ENCODE measurements at places on chromosomes 6 and 20. TPM values are rescaled to one million over a fixed set of nuclear protein-coding genes. Genes with fewer than 3 reads are reported as not detected.
A peak's percentile ranks its signal among the peaks of the same experiment; 100 is the strongest.

KIAA1755 gene
- not detected for total RNA-seq

SLC52A3 gene
- total RNA-seq, result 3.9 TPM

ASIP gene
- total RNA-seq, result not detected

GRCh38 chr6:73923905-73924485 is 228.0 kb downstream of the CD109 start:
- DNase-seq, result no peak

RIPPLY2 gene
- 1.9 TPM for total RNA-seq

DNA sequence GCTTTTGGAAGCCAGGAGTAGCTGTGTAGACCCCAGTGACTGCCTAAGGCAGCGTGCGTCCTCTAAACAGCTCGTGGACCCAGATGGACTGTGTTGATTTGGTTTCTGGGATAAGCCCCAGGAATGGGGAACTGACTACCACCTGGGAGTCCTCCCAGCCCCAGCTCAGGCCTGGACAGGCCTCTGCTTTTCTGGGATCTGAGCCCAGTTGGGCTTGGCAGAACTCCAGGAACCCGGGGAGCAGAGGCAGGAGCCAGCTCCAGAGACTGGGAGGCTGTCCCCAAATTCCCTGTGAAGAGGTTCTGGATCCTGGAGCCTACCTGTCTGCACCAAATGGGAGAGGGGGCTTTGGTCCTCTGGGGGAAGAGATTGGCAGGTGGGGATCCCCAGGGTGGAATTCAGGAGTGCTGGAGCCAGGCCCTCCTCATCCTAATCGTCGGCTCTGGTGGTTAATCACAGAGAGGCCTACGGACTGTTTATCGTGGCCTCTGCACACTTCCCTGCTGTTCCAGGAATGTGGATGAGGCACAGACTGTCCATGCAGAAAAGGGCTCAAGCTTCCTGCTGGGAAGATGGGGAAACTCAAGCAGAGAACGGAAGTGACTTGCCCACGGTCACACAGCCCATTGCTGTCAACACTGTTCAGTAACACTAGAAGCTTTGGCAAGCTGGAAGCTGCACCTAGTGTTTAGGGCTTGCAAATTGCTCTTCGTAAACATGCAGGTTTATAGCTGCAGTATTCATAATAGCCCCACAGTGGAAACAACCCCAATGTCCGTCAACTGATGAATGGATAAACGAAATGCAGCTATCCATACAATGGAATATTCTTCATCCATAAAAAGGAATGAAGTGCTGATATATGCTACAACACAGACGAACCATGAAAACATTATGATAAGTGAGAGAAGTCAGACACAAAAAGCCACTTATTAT is 100.6 kb downstream of the KCNB1 start:
- DNase-seq, result no peak

GRCh38 chr6:165732696-165733488 is 69.9 kb upstream of the PDE10A start:
- DNase-seq, result no peak

DNA sequence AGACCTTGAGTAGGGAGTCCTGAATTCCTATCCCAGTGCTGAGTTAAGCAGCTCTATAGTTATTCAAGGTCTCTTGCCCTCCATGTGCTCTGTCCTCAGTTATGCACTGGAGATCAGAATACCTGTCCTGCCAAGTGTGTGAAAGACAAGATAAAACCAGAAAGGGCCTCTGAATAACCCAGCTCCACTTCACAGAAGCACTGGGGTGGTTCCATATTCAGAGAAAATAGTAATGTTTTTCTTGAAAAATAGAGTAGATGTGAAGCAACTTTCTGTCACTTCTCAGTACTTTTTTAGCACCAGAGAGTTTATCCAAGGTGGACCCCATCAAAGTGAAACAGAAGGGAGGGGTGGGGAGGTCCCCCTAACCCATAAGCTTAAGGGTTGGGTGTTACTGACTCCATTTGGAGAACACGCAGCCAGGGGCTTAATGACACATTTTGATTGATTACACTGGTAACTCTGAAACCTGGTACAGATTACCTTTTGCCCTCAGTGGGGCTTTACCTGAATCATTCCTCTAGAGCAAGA is 509.8 kb upstream of the JARID2 start:
- no peak for DNase-seq

DNA sequence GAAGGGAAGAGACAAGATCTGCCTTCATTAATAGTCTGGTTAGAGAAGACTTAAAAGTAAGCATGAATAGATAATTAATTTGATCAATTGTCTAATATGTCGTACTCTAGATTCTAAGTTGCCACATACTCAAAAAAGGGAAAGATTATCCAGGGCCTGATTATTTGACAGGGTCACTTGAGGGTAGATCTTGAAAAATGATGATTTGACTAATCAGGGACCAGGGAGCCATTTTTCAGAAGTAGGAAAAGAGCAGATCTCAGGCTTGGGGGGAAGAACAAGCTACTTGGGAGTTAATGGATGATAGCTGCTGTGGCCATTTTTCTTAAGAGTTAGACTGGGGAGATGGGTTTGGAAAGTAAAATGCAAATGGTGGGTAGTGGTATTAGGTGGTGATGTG is 21.0 kb downstream of the ABCF1 start:
- DNase-seq, result no peak

- no peak for DNase-seq
Observed at GRCh38 chr6:5260111-5260620, 584 bp downstream of the LYRM4 start.

PBOV1 gene
- total RNA-seq, result not detected

TRIM15 gene
- 0.48 TPM for total RNA-seq

DNA sequence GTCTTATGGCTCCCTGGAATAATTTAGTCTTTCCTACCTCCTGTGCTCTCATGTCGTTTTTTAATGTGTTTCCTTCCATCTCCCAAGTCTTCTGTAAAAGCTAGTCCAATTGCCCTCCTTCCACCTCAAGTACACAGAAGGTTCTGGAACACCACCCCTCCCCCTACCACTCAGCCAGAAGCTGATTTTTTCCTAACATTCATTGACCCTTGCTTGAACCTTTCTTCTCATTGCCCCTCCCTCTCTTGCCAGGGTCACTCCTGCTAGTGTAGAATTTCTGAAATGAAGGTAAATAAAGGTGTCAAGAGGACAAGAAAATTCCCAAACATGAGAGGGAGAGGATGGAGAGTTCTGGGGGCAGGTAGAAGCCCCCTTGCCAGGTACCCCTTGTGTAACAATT is 38.6 kb downstream of the PLEKHG1 start:
- no peak for DNase-seq

- DNase-seq, result no peak
Observed at GRCh38 chr6:157961153-157961831, 20.4 kb upstream of the SYNJ2 start.

- no peak for DNase-seq
Observed at GRCh38 chr6:90298459-90299053, 1.9 kb upstream of the BACH2 start.

GRCh38 chr6:111683749-111684267 is 78.1 kb upstream of the TRAF3IP2 start:
- DNase-seq, result no peak

C6orf52 gene
- total RNA-seq, result 1.5 TPM

- no peak for DNase-seq
Observed at GRCh38 chr6:89121934-89122333, 4.1 kb upstream of the SRSF12 start.

MEI4 gene
- 0.23 TPM for total RNA-seq

DNA sequence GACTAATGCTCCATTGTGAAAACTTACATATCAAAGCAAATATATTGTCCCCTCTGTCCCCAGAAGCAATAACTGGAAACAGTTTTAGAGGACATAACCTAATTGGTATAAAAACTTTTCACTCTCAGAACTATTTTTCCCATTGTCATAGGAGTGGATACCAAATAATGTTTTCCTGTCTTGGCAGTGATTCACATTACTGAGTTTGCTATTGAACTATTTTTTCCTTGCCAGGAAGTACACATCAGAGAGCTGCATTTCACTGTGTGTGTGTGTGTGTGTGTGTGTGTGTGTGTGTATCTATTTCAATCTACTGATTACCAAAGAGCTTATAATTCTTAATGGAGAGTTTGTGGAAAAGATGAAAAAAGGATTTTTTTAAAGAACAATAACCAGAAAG is 45.4 kb downstream of the AKAP12 start:
- DNase-seq, result no peak

GRCh38 chr6:131096786-131097185 is 33.7 kb upstream of the EPB41L2 start:
- DNase-seq, result no peak

GRCh38 chr6:14212020-14212419 is 94.4 kb downstream of the CD83 start:
- DNase-seq, result no peak

C6orf132 gene
- total RNA-seq, result 64.0 TPM

DNA sequence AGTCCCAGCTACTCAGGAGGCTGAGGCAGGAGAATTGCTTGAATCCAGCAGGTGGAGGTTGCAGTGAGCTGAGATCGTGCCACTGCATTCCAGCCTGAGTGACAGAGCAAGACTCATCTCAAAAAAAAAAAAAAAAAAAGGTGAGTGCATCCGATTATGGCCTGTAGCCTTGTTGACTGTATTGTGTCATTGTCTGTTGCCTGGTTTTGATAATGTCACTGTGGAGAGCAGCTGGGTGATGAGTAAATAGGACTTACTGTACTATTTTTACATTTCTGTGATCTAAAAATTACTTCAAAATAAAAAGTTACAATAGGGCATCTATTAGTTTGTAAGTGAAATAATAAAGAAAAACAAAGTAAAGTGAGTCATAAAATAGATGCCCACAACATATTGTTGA is 134.1 kb upstream of the SALL4 start:
- no peak for DNase-seq

ANGPT4 gene
- total RNA-seq, result 0.06 TPM

FNDC1 gene
- 0.30 TPM for total RNA-seq

DNA sequence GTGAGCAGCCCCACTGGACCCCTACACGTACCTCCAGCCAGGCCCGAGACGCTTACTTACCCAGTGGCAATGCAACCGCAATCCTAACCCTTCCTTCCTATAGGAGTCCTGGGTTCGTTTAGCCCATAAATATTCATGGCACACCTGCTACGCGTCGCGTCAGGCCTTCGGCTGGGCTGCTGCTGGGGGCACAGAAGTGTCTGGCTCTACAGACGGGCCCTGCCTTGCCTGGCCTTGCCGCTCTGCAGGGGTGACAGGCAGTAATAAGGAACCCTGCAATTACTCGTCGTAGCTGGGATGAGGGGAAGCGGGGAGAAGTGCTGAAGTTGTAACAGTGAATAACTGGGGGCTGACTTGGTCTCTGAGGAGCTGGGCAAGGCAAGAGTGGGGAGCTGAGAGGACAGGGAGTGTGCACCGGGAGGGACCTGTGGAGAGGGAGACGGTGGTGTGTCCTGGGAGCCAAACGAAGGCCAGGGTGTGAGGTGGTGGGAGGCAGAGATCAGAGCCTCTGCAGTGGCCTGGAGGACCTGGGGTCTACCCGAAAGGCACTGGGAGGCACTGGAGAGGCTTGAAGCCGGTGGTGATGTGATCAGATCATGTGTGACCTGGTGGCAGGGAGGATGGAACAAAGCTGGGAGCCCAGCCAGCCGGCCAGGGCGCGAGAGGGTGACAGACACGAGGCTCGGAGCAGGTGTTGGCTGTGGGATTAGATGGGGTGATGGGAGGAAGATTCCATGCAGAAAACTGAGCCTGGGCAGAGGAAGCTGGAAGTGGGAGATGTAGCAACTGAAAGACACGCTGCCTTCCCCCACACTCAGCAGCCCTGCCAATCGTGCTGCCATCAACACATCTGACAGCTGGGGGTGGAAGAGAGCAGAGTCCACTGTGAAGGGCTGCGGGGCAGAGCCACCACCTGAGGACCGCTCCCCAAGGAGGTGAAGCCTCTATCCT is 36.4 kb downstream of the PSMG4 start:
- DNase-seq, result no peak

KHDC1 gene
- total RNA-seq, result 4.3 TPM

PTCHD4 gene
- total RNA-seq, result 0.33 TPM

- DNase-seq, result no peak
Observed at GRCh38 chr6:163249651-163250101, 164.8 kb upstream of the QKI start.

- no peak for DNase-seq
Observed at GRCh38 chr6:8005136-8005535, 59.1 kb downstream of the BLOC1S5 start.

- no peak for DNase-seq
Observed at GRCh38 chr20:32216179-32217142, 8.8 kb downstream of the POFUT1 start.

SPTLC3 gene
- 0.82 TPM for total RNA-seq

- no peak for DNase-seq
Observed at GRCh38 chr20:2986466-2986865, 57.0 kb upstream of the GNRH2 start.

DNA sequence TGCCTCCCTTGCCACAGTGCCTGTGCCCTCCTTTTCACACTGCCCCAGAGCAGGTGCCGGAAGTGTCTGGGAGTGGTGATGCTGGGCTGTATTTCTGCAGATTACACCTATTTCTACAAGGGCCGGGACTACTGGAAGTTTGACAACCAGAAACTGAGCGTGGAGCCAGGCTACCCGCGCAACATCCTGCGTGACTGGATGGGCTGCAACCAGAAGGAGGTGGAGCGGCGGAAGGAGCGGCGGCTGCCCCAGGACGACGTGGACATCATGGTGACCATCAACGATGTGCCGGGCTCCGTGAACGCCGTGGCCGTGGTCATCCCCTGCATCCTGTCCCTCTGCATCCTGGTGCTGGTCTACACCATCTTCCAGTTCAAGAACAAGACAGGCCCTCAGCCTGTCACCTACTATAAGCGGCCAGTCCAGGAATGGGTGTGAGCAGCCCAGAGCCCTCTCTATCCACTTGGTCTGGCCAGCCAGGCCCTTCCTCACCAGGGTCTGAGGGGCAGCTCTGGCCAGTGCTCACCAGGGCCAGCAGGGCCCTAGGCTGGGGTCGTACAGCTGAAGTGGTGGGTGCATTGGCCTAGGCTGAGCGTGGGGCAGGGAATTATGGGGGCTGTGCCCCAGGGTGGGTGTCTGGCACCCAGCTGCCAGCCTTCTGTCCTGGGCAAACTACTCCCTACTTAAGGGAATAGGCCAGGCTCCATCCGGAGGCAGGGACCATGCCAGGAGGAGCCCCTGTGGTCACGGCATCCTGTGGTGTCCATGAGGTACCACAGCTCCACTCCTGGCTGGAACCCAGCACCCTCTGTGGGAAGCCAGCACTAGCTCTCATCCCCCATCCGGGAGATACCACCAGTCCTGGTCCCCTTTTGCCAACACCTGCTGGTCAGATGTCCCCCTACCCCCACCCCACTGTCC is 3.5 kb downstream of the MMP24OS start:
- DNase-seq, result no peak

DNA sequence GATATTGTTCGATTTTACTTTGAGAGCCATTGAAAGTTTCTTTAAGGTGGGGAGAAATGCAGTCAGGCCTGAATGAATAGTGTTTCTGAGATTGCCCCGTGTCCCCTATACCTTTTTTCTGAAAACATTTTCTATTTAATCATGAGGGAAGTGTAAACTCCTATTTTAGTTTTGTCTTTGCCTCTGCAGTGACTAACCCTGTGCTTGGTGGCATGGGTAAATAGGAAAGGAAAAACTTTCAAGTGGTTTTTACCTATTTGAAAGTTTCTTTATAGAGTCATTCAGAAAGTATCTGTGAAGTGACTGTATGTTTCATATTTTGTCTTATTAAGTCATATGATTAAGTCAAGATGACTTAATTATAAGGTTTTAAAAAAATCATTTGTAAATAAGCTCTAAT is 14.5 kb downstream of the SNRNP48 start:
- DNase-seq, result no peak

- DNase-seq, result no peak
Observed at GRCh38 chr6:107691062-107691751, 132.9 kb downstream of the SCML4 start.

GRCh38 chr6:31352683-31353383 is 4.1 kb downstream of the HLA-B start:
- no peak for DNase-seq

GRCh38 chr20:19688031-19688806 is 69.8 kb upstream of the RIN2 start:
- peak; percentile 34 for DNase-seq

- no peak for DNase-seq
Observed at GRCh38 chr20:50191544-50192363, 1.1 kb downstream of the CEBPB start.

All from H1 (cell line).